ENCODE measurements at places on chromosomes 16 and 17.

GRCh38 chr17:5583426-5584382 lies 605 bp downstream of the NLRP1 start:
- no peak for DNase-seq

DNA sequence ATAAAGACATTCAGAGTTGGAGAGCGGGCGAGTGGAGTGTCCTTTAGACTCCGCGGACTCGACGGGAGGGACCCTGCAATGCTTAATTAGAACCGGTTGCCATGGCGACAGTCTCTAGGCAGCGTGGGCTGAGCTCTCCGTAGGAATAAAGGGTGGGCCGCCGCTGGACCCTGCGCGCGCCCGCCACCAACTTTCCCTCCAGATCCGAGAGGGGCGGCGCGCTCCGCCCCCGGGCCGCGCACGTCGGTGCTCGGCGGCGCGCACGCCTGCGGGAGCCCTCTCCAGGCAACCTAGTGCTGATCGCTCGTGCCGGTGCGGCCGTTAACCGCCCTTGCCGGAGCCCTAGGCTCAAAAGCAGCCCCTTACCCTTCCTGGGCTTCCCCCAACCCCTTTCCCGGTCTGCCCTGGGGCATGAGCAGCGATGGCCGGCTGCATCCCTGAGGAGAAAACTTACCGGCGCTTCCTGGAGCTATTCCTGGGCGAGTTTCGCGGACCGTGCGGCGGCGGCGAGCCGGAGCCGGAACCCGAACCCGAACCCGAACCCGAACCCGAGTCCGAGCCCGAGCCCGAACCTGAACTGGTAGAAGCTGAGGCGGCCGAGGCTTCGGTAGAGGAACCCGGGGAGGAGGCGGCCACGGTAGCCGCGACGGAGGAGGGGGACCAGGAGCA lies at the start of gene PPM1E:
TSS of gene PPM1E (plus strand) at position 278 of the 669 bp plus-strand sequence.
- peak; percentile 16 for DNase-seq

DNA sequence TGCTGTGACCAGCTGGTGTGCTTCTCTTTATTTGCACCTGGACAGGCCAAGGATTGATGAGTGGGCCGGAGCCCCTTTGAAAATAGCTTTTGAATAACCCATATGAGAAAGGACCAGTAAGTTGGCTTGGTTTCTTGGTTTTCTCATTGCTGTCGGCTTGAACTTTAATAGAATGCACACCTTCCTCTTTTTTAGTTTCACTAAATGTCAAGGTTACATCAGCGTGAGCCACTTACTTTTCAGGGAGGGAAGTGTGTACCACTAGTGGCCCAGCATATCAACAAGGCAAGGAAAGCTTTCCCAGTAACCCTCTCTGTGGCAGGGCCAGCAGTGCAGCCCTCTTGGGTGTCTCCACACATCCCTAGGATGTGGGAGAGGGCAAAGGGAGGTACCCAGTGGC lies 433.3 kb downstream of the CA10 start:
- no peak for DNase-seq

DNA sequence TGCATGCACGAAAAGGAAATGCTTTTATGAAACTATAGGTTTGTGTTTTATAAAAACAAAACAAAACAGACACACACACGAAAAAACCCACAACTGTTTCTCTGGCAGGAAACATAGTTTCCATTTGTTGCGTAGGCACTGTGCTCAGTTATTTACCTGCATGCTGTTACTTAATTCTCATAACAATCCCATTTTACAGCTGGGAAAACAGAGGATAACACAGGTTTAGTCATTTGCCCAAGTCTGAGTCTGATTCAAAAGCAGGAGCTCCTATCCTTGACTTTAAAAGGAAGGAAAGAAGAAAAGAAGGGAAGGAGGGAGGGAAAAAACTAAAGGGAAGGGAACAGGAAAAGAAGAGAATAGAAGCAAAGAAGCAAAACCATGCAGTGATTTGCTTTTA lies 117.4 kb downstream of the DNAH3 start:
- DNase-seq, result no peak

- DNase-seq, result no peak
Observed at GRCh38 chr17:17749025-17749772, 67.9 kb downstream of the RAI1 start.

DNA sequence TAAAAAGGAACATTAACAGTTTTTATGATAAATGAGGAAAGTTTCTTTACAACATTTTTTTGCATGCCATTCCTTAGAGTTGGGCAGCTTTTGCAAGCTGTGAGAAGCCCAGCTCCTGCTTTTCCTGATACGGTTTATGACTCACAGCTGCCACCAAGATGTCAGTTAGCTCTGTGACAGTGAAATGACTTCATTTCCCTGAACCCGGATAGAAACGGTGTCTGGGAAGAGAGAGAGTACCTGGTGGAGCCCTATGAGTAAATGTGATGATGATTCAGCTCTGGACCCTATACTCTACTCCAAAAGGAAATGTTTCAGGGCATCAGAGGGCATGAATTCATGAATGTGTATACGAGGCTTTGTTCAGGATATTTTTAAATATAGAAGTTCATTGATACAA lies 366.3 kb upstream of the HSBP1 start:
- no peak for DNase-seq

DNA sequence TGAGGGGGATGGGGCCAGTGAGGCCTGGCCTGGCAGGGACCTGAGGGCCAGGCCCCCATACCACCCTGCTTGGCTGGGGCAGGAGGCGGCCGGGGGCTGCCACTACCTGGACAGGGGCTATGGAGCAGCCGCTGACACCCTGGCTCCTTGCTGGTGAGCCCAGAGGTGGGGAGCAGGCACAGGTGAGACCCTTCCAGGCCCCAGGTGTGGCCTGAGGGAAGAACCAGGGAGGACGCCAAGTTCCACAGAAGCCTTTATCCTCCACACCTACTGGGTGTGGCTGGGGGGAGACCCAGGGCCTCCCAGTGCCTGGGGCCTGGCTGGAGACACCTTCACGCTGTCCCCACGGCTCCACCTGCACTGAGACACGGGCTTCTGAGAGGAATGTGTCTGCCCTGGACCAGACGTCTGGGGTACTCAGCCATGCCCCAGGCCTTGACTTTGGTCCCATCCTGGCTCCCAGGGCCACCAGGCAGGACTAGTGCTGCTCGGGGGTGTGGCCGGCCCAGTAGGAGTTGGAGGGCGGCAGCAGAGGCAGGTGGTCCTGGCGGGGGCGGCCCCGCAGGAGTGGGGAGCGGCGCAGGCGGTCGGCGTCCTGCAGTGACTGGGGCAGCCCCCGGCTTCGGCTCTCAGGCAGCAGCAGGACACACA lies 4.7 kb downstream of the SLC22A31 start:
- DNase-seq, result no peak

- DNase-seq, result peak; percentile 29
Observed at GRCh38 chr17:412211-413015, 59.8 kb upstream of the RPH3AL start.

- no peak for DNase-seq
Observed at GRCh38 chr16:66948134-66948836, 12.8 kb upstream of the CES3 start.

DNA sequence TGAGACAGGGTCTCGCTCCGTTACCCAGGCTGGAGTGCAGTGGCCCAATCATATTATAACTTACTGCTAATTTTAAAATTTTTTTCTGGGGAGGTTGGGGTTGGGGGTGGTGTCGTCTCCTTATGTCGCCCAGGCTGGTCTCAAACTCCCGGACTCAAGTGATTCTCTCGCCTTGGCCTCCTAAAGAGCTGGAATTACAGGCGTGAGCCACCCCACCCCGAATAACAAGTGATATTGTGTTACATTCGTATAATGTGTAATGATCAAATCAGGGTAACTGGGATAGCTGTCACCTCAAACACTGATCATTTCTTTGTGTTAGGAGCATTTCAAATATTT lies 16.2 kb upstream of the KPNA2 start:
- DNase-seq, result no peak

DNA sequence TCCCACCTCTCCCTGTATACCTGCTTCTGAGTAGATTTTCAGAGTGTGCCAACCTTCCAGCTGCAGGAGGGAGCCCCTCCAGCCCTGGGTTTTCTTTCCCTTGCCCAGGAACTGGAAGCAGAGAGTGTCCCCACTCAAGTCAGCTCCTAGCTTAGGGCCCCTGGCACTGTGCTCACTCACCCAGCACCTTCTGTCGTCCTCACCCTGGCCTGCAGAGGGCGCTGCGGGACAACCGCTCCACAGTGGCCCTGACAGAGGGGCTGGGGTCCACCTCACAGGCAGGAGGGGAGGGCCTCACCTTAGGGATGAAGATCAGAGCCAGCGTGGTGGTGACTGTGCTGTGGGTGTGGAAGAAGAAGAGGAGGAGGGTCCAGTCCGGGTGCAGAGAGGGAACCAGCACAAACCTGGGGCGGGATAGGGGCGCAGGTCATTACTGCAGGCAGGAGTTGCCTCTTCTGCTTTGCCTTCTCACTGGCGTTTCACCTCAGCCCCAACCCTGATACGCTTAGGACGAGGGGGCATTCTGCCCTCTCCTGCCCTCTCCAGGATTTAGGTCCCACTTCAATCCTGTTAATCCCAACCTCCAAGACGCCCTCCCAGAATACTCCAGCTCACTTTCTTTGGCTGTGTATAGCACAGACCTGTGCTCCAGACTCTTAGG lies 10.0 kb downstream of the GPR179 start:
- DNase-seq, result no peak

GRCh38 chr17:36980280-36980761 lies 31.6 kb downstream of the AATF start:
- no peak for DNase-seq

- no peak for DNase-seq
Observed at GRCh38 chr17:41690497-41690896, 1.8 kb downstream of the EIF1 start.

DNA sequence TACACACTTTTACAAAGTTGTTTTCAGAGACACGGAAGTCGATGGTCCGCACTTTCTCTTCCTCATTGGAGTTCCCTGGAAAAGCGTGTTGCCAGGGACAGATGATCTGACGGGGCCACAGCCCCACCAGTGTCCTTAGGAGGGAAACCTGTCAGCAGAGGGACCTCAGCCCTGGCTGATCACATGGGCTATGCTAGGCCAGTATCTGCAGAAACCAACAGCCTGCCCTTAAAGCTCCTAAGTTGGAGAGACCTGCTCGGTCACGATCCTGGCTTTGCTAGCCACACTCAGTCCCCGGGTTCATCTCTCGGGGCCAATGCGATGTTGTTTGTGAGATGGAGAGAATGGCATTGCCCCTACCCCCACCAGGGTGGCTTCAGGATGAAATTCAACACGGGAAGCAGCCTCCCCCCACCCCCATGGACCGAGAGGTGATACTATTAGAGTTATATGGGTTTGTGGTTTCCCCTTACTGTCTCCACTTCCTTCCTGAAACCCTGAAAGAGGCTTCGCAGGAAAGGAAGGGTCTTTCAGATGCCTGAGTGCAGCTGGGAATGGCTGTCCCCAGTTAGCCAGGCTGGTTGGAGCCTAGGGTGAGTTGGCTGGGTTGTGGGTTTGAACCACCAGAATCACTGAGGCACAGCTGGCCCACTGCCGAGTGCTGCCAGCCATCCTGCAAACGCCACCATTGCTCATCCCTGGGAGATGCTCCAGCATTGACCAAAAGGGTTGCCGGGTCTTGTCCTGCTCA lies 16.6 kb downstream of the RMI2 start:
- peak; percentile 16 for DNase-seq

DNA sequence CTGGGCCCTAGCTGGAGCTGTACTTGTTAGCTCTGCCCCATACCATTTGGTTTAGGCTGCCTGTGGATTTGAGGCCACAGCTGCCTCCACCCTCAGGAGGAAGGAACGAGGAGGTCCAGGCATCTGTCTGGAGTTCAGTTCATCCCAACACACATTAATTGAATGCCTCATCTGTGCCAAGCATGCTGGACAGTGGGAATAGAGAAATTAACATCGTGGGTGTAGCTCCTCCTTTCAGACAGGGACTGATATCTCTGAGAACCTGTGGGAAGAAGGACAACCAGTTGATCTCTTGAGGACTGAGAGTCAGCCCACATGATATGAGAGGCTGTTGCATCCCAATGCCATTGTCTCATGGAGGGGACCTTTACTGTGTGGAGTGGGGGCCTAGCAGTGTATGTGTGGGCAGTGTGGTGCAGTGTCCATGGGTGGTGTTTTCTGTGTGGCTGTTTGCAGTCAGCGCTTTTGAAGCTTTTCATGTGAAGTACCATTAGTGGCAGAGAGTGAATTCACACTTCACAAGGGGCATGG lies 29.4 kb upstream of the DDX52 start:
- no peak for DNase-seq

- DNase-seq, result no peak
Observed at GRCh38 chr16:55056585-55057401, 126.1 kb downstream of the IRX5 start.

DNA sequence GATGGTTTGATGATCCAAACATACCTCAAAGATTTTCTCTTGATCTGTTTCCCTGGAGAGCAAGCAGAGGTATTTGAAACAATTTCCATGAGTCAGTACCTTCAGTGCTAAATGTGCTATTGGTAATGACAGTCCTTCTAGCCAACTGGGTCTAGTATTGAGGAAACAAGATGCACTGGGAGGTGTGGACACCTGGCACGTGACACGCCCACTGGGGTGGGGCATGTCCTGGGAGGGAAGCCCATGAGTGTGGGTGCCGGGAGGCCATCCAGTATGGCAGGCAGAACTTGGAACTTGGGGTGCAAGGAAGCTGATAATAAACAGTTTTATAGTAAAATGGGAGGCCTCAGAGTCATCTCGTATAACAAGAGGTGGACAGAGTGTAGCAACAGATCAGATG lies 17.9 kb upstream of the AKAP1 start:
- no peak for DNase-seq

- no peak for DNase-seq
Observed at GRCh38 chr16:84568066-84568465, 49.8 kb downstream of the COTL1 start.

GRCh38 chr17:39014044-39014794 lies 47.0 kb upstream of the FBXO47 start:
- no peak for DNase-seq

DNA sequence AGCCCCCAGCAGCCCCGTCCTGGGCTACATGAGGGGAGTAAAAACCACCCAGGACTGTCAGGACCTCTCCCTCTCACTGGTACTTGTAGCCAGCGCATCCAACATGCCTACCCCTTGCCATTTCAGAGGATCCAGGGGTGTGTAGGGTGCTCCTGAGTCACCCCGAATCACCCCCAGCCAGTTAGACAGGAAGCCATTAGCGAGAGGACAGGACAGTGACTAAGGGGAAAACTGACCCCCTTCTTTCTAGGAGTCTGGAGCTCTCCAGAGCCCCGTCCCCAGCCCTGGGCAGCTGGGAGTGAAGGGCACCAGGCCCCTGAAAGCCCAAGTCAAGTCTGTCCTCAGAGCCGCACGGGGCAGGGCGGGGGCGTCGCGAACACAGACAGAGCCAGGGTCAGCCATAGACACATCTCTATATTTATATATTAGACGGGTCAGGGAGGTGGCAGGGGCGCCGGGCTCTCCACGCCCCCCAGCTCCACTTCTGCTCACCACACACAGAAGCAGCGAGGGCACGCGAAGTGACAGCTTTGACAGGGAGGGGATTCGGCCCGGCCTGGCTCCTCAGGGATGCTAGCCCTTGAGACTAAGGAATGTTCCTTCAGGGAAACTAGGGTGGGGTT lies 485 bp upstream of the GDPD3 start:
- no peak for DNase-seq

- DNase-seq, result no peak
Observed at GRCh38 chr16:4081521-4082021, 34.7 kb downstream of the ADCY9 start.
